Activated T-helper 1 cell treated with anti-CD3 and anti-CD28 coated beads, Interleukin-12 subunit alpha, Interleukin-12 subunit beta, Interleukin-2, Interleukin-4 antibody, amounts not matched to agents 30 ng/mL and 10 ng/mL and 1 ng/mL, durations not matched to agents 14 hours and 24 hours and 36 hours (primary cell): ENCODE measurements at places on chromosomes 13 and 19. TPM values are rescaled to one million over a fixed set of nuclear protein-coding genes. Genes with fewer than 3 reads are reported as not detected.
A peak's percentile ranks its signal among the peaks of the same experiment; 100 is the strongest.

DNA sequence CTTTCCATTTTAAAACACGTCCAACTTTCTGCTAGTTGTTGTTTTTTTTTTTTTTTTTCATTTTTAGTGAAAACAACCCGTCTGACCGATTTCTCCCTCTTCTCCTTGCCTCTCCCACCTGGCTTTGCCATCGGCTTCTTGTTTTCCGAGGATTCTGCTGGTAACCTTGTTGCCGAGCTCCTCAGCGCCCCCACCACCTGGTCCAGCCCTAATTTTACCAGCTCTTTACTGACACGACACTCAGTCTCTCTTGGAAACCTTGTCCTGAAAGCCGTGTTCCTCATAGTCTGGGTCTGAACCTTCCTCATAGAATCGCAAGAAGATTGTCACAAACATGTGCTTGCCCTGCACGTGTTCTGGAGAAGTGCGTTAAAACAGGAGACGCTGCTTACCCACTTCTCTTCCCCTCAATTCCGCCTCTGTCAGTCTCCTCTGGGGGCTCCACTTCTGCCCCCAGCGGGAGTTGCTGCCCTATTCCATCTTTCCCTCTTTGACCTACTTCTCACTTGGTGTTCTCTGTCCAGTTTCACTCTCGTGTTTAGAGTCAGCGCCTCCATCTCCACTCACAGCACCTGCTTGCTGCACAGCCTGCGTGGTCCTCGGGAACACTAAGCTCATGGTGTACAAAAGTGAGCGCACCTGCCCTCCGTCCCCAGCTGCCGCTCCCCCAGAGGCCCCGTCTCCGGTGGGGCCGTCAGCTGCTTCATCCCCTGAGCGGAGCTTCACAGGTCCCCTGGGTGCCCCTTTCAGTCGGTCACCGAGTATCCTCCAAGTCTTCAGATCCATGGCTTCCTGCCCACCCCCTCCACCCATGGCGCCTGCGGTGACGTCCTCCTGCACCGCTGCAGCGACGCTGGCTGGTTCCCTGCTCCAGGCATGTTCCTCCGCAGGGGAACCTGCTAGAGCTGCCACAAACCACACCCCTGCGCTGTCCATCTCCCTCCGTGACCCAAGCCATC is 65.1 kb downstream of the TM9SF2 start:
- H3K4me1 ChIP-seq, result no peaks in the 10 kb centered on the region
- no peak for DNase-seq
- H3K36me3 ChIP-seq, result peaks cover 14% of the 10 kb centered on the region
- H3K27ac ChIP-seq, result peak overlapping the region; percentile 22
- H3K4me3 ChIP-seq, result no peak overlapping the region
- H3K27me3 ChIP-seq, result no peaks in the 10 kb centered on the region

GRCh38 chr19:15825753-15826152 is 10.3 kb upstream of the OR10H1 start:
- H3K4me1 ChIP-seq, result no peaks in the 10 kb centered on the region
- no peaks in the 10 kb centered on the region for H3K36me3 ChIP-seq
- peaks cover 14% of the 10 kb centered on the region for H3K27me3 ChIP-seq
- no peak for DNase-seq
- no peak overlapping the region for H3K27ac ChIP-seq

GRCh38 chr13:68099631-68100030 is 869.5 kb upstream of the PCDH9 start:
- no peak for DNase-seq
- H3K27ac ChIP-seq, result no peak overlapping the region
- H3K36me3 ChIP-seq, result no peaks in the 10 kb centered on the region

The ZNF492 gene
- total RNA-seq, result 0.27 and 0.29 TPM in 2 replicates

DNA sequence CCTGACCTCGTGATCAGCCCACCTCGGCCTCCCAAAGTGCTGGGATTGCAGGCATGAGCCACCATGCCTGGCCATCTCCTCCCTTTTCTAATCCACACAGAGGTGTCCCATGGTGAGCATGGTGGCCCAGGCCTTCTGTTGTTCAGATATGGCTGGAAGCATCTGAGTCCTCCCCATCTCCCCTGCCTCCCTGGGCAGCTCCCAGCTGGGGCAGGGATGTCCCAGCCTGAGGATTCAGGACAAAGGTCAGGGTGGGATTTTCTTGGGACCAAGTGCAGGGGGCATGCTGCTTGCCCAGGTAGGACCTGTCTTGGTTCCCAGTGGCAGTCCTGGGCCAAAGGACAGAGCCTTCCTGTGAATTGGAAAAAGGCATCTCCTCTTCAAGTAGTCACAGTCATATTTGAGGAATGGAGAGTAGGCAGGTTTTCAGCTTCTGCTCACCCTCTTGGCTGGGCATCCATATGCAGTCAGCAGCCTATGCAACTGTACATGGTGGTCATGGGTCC is 10.8 kb downstream of the ADGRE2 start:
- H3K4me1 ChIP-seq, result no peaks in the 10 kb centered on the region
- no peaks in the 10 kb centered on the region for H3K36me3 ChIP-seq
- no peak for DNase-seq
- no peak overlapping the region for H3K4me3 ChIP-seq

GRCh38 chr19:35894342-35894741 is 6.0 kb downstream of the NFKBID start:
- H3K27ac ChIP-seq, result no peak overlapping the region
- no peak for DNase-seq
- H3K4me3 ChIP-seq, result peak overlapping the region; percentile 26
- no peaks in the 10 kb centered on the region for H3K27me3 ChIP-seq

- H3K4me1 ChIP-seq, result no peaks in the 10 kb centered on the region
- no peak overlapping the region for H3K27ac ChIP-seq
- DNase-seq, result no peak
- no peak overlapping the region for H3K4me3 ChIP-seq
- H3K27me3 ChIP-seq, result peaks cover 7% of the 10 kb centered on the region
These were observed 49.2 kb downstream of the STOML3 start for GRCh38 chr13:38941353-38941945.

- H3K36me3 ChIP-seq, result no peaks in the 10 kb centered on the region
- no peak overlapping the region for H3K27ac ChIP-seq
- no peaks in the 10 kb centered on the region for H3K4me1 ChIP-seq
- no peak for DNase-seq
- H3K4me3 ChIP-seq, result no peak overlapping the region
These were observed 33.0 kb upstream of the TSC22D1 start for GRCh38 chr13:44609137-44609536.

- H3K4me1 ChIP-seq, result peaks cover 16% of the 10 kb centered on the region
- DNase-seq, result peak; percentile 90
- H3K27ac ChIP-seq, result peak within 1 kb of the TSS; percentile 99
- H3K36me3 ChIP-seq, result peaks cover 45% of the 10 kb centered on the region
These were observed at the start of gene ZNF274 for GRCh38 chr19:58182989-58183816. ZNF274 (plus strand) TSS chr19:58183061; CDS start chr19:58183966, 905 bp downstream.

DNA sequence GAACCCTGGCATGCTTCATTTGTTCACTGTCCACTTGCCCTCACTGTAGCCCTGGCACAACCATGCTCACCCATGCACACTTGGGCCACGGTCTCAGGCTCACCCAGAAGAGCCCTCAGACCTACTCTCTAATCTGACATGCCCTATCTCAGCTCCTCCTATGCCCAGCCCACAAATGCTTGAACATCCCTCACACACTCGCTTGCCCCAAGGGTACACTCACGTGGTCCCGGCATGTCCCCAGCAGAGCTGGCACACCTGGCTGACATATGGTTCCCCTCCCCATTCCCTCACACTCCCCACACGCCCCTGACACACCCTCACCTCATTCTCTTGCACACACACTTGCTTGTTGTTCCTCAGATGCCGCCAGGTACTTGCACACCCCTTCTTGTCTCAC is 55.7 kb downstream of the MAP4K1 start:
- H3K27me3 ChIP-seq, result peaks cover 35% of the 10 kb centered on the region
- H3K36me3 ChIP-seq, result peaks cover 4% of the 10 kb centered on the region
- H3K4me1 ChIP-seq, result peaks cover 45% of the 10 kb centered on the region
- H3K4me3 ChIP-seq, result no peak overlapping the region
- DNase-seq, result no peak

DNA sequence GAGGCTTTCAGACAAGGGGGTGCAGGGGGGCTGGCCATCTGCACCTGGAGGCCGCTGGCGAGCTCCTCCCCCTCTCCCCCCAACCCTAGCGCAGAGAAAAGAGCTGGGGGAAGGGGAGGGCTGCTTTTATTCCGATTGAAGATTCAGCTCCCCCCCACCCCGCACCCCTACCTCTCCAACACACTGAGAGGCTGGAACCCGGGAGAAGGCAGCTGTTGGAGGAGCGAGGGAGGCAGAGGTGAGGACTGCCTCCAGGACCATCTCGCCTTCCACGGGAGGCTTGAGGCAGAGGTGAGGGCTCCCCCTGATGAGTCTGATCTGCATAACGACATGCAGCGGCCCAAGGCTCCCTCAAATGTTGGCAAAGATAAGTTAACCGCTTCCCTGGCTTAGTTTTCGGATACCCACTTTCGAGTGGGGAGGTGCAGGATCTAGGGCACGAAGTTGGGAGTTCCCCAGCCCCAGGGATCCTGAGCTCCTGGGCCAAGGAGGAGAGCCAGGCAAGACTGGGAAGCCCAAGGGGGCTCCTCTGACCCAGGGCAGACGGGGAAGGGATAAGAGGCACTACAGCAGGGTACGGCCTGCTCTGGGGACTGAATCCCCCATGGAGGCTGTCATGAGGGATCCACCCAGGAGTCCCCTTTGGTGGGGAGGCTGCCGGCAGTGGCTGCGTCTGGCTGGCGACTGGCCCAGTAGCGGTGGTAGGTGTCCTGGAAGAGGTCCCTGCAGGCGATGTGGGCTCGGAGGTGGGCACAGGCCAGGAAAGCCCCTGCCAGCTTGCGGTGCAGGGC is 1.2 kb upstream of the NUMBL start:
- no peak for DNase-seq
- no peaks in the 10 kb centered on the region for H3K4me1 ChIP-seq
- peak overlapping the region; percentile 84 for H3K27ac ChIP-seq
- peaks cover 6% of the 10 kb centered on the region for H3K36me3 ChIP-seq
- no peaks in the 10 kb centered on the region for H3K27me3 ChIP-seq

DNA sequence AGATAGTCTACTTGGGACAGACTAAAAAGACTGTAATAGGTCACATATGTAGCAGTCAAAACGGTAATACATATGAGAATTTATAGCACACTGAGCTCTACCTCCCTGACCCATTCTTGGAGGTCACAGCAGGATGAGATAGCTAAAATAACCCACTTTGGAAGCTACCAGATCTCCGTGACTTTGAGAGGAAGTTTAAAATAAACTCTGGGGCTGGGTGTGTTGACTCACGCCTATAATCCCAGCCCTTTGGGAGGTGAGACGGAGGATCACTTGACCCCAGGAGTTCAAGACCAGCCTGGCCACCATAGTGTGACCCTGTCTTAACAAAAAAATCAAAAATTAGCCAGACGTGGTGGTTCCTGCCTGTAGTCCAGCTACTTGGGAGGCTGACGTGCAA is 45.3 kb downstream of the DHRS12 start:
- peaks cover 14% of the 10 kb centered on the region for H3K4me1 ChIP-seq
- H3K4me3 ChIP-seq, result no peak overlapping the region
- no peak for DNase-seq
- H3K27ac ChIP-seq, result no peak overlapping the region
- no peaks in the 10 kb centered on the region for H3K27me3 ChIP-seq

DNA sequence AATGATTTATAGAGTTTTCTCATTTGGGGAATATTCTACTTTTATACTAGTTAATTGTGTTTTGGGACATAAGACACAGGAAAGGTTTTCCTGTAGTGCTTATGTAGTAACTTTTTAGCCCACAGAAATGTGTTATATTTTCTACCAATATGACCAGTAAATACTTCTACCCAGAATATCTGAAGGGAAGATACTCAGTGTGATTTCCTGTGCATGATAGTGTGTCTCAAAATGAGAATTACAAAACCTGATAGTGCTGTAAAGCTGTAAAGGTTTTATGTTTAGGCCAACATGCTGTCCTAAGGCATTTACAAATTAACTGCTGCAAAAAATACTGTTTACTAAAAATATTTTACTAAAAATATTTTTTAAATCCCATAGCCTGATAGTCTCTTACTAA is 126.8 kb downstream of the RXFP2 start:
- H3K4me3 ChIP-seq, result no peak overlapping the region
- peaks cover 3% of the 10 kb centered on the region for H3K27me3 ChIP-seq
- H3K27ac ChIP-seq, result no peak overlapping the region
- H3K4me1 ChIP-seq, result no peaks in the 10 kb centered on the region
- DNase-seq, result no peak
- no peaks in the 10 kb centered on the region for H3K36me3 ChIP-seq

GRCh38 chr13:24459234-24459633 is 53.3 kb downstream of the PARP4 start:
- H3K36me3 ChIP-seq, result peaks cover 37% of the 10 kb centered on the region
- no peaks in the 10 kb centered on the region for H3K27me3 ChIP-seq
- no peak for DNase-seq

The ZNF20 gene
- total RNA-seq, result 2.8 and 3.5 TPM in 2 replicates

The ZNF536 gene
- total RNA-seq, result not detected in 2 replicates

- peak overlapping the region; percentile 89 for H3K4me3 ChIP-seq
- H3K27me3 ChIP-seq, result no peaks in the 10 kb centered on the region
- peaks cover 16% of the 10 kb centered on the region for H3K4me1 ChIP-seq
- H3K27ac ChIP-seq, result peak overlapping the region; percentile 96
- peaks cover 3% of the 10 kb centered on the region for H3K36me3 ChIP-seq
These were observed 661 bp upstream of the BABAM1 start for GRCh38 chr19:17266589-17266974.
